ENCODE measurements at places on chromosomes 1 and 21.

DNA sequence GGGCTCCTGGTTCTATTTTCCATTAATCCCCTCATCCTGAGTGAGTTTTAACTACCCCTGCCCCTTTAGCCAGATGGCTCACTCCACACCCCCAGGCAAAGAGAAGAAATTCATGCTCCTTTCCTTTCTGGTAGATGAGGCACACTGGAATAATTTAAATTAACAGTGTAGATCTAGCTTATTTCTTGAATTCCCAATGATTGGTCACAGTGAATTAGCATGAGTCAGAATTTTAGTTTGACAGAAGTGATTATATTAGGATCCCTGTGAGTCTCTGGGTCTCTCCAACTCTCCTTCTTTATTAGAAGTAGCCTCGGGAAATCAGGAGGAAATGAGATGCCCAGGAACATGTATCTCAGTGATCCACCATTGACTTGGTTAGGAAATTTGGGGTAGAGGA lies 103.1 kb upstream of the KAZN start:
- DNase-seq: no peak

GRCh38 chr1:183711741-183712361 lies 58.7 kb upstream of the APOBEC4 start:
- DNase-seq: peak; percentile 60

- DNase-seq: no peak
Observed at GRCh38 chr1:8482979-8483381, 165.1 kb downstream of the SLC45A1 start.

- no peak for DNase-seq
Observed at GRCh38 chr21:41290106-41290799, 26.3 kb upstream of the FAM3B start.

- DNase-seq: peak; percentile 45
Observed at GRCh38 chr21:31710586-31710985, 21.3 kb downstream of the SCAF4 start.

- no peak for DNase-seq
Observed at GRCh38 chr1:203638103-203638475, 11.5 kb downstream of the ATP2B4 start.

DNA sequence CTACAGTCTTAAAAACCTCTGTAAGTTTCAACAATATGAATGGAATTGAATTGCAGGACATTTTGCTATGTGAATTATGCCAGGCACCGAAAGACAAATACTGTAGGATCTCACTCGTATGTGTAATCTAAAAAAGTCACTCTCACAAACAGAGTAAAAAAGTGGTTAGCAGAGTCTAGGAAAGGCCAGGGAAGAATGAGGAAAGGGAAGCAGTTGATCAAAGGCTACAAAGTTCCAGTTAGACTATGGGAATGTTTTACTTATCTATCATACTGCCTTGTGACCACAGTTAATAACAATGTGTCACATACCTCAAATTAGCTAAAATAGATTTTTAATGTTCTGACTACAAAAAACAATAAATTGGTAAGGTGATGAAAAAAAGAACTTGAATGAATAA lies 565.4 kb upstream of the BRINP3 start:
- DNase-seq: no peak

DNA sequence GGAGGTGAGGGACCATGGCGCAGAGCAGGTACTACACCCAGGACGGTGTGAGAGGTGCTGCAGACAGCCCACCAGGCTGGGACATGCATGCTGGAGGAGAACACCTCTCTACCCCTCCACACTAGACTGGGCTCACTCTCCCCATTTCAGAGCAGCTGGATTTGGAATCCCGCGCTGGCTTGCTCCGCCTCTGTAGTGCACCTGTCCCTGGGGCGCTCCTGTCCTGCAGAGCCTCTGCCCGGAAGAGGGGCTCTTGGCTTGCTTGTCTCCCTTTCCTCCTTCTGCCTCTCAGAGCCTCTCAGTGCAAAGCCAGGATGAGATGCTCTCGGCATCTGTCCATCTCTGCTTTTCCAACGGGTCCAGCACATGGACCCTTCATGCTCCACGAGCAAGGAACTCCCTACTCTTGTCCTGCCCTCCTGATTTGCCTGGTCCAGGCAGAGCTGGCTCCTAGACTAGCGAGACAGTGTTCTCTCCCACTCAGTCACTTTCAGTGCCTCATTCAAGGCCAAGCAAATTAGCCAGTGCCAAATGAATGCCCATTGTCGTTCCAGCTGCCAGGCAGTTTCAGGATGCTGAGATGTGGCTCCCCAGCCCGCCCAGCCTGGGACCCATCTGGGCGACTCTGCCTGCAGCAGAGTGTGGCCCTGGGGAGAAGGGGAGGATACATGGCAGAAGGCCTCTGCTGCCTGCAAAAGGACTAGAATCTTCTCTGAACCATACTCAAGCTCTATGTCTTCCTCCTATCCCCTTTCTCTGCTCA lies 33.7 kb downstream of the CDCA8 start:
- DNase-seq: no peak

All from endothelial cell of umbilical vein (primary cell).